Cortex of kidney (tissue), 1 donor: ENCODE measurements at places on chromosomes 6 and 20.

DNA sequence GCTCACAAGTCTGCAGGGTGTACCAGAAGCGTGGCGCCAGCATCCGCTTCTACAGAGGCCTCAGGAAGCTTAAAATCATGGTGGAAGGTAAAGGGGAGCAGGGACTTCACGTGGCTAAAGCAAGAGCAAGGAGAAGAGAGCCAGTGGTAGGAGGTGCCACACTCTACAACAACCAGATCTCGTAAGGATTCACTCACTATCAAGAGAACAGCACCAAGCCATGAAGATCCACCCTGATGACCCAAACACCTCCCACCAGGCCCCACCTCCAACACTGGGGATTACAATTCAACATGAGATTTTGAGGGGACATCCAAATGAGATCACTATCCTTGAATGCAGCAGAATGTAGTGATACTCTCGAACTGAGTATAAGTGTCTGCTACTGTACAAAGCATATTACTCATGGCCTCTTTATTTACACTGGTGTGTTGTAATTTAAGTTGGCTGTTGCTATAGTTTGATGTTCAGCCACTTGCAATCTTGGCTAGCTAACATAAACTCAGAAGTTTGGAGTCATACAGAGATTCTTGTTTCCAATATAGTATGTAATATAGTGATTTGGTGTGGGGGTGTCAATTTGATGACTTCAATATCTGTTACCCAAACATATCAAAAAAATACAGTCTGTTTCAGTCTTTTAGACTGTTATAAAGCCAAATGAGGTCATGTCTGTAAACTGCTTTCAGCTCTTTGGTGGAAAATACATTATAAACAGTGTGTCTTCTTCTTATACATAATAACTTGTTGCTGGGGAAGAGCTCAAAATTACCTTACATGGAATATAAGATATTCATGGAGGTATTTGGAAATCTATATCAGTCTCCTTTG lies 39.4 kb upstream of the MYLIP start:
- DNase-seq = no peak

GRCh38 chr20:1863296-1863695 lies 31.9 kb upstream of the SIRPA start:
- DNase-seq = no peak

DNA sequence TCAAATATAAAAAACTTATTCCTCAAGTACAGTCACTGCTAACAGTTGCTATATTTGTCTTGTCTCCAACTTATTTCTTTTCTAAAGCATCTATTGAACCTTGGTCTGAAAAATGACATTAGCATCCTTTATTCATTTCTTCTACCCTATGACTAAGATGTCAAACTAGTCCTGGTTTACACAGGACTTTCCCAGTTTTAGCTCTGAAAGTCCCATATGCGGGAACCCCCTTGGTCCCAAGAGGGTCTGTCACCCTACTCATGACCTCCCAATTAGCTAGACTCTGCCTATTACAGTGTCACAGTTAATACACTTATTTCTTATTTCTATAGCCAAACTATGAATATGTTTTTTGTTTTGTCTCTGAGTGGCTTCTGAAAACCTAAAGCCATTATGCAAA lies 37.1 kb downstream of the PLEKHG1 start:
- DNase-seq = no peak

DNA sequence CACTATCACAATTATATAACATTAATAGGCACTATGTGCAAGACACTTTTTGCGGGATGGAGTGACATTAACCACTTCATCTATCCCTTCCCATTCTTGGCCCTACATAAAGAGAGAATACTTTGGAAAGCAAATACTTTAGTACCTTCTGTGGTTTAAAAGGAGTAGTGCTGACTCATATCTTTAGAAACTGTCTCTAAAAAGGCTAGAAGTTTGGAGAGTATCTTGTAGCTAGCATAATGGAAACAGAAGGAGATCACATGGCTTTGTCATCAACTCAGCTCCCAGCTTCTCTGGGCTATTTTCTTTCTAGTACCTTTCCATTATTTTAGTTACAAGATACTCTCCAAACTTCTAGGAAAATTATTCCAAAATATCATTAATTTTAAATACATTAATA lies 157.5 kb downstream of the ADGRG6 start:
- no peak for DNase-seq

GRCh38 chr6:40721271-40721952 lies 134.2 kb upstream of the LRFN2 start:
- DNase-seq = no peak

DNA sequence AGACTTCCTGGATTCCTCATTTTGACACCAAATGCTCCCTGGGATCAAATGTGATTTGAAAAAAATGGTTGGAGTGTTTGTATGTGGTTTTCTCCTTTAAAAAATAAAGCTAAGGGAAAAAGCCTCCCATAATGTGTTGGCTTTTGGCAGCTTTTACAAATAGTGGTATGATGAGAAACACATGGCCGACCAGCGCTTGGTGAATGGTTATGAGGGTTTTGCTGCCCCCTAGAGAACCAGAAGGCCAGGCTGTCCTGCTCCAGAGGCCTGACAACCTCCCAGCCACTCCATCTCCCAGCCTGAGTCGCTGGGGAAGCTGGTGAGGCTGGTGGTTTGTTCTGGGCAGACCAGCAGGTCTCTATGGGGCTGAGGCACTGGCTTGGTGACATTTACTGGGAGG lies 69.3 kb downstream of the CLIC5 start:
- DNase-seq = no peak

DNA sequence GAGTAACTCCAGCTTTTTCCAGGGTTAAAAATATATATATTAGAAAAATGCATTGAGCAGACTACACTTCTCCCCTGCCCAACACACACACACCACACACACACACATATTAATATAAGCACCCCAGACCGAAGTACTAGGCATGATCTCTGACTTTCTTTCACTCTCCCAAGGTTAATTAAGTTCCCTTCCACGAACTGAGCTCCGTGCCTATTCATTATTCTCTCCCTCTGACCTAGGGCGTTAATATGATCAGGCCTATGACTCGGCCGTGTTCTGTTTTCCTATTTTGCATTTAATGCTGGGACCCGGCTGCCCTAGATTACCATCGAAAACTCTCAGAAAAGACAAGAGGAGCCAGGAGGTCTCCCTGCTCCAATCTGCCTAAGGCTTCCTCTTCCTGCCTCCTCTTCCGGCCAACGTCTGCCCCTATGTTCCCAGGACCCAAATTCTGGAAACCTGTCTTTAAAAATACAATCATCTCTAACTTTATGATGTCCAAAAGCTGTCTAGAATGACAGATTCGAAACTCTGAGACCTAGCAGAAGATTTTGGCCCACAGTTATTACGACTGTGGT lies 6.1 kb upstream of the POU3F2 start:
- no peak for DNase-seq

- DNase-seq = no peak
Observed at GRCh38 chr6:23526526-23526925, 599.5 kb upstream of the NRSN1 start.

- DNase-seq = no peak
Observed at GRCh38 chr6:167409694-167410093, 84.8 kb downstream of the TTLL2 start.

DNA sequence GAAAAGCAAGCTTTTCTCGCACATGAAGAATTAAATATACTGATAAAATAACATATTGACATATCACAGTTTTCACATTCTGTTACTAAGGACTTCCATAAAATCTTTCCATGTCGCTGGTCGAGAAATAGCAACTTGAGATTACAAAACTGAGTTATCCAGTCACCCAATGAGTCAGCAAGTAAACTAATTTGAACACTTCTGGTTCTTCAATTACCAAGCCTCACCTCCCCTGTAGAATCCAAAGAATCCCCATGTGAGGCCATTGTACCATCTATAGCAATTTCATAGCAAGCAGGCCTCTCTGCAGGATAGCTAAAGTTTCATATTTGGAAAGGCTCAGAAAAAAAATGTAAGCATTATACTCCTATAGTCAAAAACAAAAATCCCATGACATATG lies 87.3 kb downstream of the PKHD1 start:
- DNase-seq = no peak

- no peak for DNase-seq
Observed at GRCh38 chr6:37535428-37535758, 35.7 kb upstream of the CCDC167 start.

DNA sequence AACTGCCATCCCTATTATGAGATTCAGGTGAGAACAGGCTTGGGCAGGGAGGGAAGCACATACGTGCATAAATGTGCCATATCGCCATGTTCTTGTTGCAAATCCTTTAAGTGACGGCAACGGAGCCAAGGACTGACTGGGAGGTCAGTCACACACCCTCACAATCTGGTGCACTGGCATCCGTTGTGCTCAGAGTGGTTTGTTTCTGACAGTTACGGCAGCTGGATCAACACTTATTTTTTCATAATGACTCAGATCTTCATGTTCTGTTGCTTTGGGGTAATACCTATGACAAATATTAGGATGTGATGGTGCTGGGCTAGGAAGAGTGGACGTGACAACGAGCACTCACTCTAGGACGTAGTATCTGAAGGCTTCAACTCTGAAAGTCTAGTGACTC lies 56.2 kb upstream of the PREP start:
- no peak for DNase-seq

- DNase-seq = no peak
Observed at GRCh38 chr20:61186771-61187472, 65.1 kb upstream of the CDH4 start.

GRCh38 chr20:34570859-34571306 lies 12.4 kb downstream of the MAP1LC3A start:
- DNase-seq = no peak

- DNase-seq = no peak
Observed at GRCh38 chr6:138914701-138915100, 73.4 kb downstream of the REPS1 start.

GRCh38 chr6:137341681-137342195 lies 122.6 kb upstream of the IFNGR1 start:
- DNase-seq = no peak

- DNase-seq = no peak
Observed at GRCh38 chr6:144265061-144265357, 20.1 kb upstream of the UTRN start.

DNA sequence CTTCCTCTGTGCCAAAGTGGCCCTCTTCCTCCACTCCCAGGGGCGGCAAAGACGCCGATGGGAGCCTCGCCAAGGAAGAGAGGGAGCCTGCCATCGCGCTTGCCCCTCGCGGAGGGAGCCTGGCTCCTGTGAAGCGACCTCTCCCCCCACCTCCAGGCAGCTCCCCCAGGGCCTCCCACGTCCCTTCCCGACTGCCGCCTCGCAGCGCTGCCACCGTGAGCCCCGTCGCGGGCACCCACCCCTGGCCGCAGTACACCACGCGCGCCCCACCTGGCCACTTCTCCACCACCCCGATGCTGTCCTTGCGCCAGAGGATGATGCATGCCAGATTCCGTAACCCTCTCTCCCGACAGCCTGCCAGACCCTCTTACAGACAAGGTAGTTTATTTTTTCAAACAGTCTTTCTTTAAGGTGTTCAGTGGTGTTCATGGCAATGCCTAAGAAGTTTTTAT lies 64.9 kb downstream of the FNDC1 start:
- no peak for DNase-seq

- no peak for DNase-seq
Observed at GRCh38 chr6:118680452-118681095, 29.2 kb upstream of the CEP85L start.

GRCh38 chr6:29749668-29750067 lies 26.4 kb downstream of the HLA-F start:
- no peak for DNase-seq

- DNase-seq = no peak
Observed at GRCh38 chr6:5084360-5084780, 771 bp upstream of the PPP1R3G start.

DNA sequence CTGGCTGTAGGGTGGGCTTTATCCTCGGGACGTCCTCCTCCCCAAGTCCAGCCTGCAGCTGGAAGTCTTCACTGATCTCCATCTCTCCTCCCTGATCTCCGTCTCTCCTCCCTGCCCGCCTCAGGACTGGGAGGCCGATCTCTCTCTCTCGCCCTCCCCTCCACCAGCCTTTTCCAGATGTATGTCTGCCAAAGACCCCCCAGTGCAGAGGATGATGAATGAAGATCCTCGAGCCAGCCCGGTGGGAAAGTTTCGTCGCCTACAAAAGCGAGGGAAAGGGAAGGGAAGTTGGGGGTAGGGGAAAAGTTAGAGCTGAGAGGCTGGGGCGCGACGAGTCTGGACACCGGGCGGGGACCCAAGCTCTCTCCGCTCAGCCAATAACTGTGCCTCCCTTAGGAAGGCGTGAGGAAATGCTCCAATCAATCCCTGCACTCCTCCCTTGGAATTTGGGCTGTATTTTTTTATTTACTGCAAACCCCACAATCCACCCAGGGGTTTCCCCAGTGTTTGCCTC lies 595 bp upstream of the SRF start:
- DNase-seq = no peak

DNA sequence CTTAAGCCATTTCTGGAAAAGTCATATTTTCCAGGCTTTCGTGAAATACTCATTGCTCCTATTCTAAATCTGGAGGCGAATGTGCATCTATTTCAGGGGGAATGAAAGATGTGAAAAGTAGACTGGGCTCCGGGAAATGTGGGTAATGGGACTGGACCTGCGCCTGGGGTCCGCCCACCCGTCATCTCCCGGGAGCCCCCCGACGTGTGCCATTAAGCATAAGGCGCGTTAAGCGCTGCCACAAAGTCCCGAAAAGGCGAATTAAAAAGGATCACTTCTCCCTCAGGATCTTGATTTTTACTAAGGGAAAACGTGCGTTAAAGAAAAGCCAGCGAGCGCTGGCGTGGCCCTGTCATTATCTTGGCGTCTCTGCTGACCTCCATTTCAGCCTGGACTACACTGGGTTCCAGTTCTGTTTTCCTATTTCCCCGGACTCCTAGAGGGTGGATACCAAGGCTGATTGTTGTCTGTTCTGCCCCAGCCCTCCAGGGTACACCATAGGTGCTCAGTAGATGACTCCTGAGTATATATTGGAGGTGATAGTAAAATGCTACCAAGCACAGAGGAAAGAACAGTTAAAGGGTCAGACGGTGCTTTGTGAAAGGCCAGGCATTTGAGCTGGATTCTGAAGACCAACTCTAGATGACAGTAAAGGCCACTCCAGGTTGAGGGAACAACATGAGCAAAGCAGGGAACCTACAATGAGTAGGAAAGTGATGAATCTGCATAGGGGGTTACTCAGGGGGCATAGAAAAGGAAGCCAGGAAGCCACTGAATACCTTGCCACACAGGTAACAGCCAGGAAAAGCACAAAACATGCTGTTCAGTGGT lies 89.2 kb upstream of the ARID1B start:
- no peak for DNase-seq

DNA sequence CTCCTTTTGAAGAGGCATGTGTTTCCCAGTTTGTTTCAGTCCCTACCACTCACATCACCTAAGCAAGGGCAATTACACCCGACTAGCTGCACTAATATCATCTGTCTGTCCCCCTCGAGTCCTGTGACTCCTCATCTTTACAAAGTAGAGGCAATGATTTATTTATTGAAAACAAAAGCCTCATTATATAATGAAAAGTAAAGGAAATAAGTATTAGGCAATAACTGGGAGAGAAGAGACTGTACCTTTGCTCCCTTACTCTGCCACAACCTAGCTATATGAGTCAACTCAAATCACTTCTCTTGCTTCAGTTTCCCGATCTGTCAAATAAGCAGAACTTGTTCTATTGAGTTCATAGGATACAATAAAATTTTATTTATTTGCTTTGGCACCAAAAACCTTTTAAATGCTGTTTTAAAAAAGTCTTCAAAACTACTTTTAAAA lies 38.9 kb downstream of the CSNK2A1 start:
- DNase-seq = no peak

GRCh38 chr6:168791917-168792316 lies 350.9 kb downstream of the SMOC2 start:
- DNase-seq = no peak
